NCI-H1930 (cell line): ENCODE measurements at places on chromosomes 6 and 20.

- no peak for DNase-seq
These were observed 11.3 kb upstream of the RBM24 start for GRCh38 chr6:17269840-17270239.

- no peak for DNase-seq
These were observed 53.6 kb upstream of the FRMD1 start for GRCh38 chr6:168132531-168133167.

DNA sequence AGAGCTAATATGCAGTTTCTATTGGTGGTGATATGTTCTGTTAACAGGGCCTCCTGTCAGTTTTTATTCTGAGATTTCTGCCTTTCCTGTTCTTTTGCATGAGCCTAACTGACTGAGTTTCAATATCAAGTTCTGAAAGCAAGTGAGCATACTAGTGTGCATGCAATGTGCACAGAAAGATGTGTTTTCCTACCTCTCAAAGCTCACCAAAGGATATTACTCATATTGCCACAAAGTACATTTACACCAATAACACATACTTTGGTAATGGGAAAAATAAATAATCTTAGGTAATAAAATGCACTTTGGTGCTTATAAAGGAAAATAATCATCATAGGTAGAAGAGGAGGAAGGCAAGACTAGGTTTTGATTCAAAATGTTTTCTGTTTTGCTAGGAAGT is 195.0 kb downstream of the KHDC1L start:
- no peak for DNase-seq

DNA sequence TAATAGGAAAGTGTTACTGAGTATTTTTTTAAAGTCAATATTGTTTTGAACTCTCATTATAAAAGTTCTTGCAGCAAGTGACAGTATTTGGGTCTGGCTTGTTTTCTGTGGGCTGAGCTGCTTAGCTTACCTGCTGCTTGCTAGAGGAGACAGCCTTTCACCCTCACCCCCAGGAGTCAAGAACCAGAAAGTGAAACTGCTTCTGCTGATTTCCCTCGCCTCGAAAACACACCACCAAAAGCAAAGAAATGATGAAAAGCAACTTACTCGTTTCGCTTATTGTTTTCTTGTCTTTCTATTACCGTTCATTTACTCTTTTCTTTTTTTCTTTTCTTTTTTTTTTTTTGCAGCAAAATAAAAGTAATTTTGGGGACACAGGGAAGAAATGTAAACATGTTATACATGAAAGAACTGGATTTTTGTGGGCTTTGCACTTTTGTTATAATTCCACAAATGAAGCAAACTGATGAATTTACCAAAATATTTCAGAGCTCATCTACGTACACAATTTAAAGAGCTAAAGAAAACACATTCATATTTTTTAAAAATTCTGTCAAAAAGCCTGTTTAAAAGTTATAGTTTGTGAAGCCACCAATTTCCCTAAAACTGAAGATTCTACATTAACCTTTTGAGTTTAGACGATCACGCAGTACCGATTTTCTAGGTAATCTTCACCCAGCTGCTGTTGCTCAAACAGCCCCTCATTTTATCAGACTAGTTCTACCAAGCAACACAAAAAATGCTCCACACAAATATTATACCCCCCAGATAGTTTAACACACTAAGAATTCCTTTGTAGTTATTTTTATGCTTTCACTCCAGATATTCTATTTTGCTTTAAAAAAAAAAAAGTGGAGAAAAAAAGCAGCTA is 1.7 kb downstream of the SCML4 start:
- no peak for DNase-seq

- no peak for DNase-seq
These were observed 68.8 kb upstream of the CHD6 start for GRCh38 chr20:41686961-41687360.

DNA sequence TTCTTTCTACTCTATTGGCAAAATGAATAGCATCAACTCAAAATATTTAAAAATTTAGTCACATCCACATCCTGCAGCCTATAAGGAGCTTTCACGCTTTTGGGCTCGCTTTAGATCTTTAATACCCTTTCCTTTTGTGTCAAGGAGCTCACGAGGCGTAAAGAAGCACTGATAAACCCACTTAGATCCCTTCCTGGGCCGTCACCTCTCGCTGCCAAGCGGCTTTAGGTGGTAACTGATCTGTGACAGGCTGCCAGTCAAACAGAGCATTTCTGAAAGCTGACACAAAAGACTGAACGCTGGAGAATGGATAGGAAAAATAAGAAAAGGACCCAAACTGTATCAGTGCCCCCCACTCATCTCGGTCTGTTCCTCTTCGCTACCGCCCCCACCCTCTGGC is 385.7 kb upstream of the MMS22L start:
- no peak for DNase-seq
